ENCODE measurements at places on chromosomes 12 and 14.

GRCh38 chr12:28127455-28127854 lies 62.8 kb upstream of the CCDC91 start:
- DNase-seq = no peak

DNA sequence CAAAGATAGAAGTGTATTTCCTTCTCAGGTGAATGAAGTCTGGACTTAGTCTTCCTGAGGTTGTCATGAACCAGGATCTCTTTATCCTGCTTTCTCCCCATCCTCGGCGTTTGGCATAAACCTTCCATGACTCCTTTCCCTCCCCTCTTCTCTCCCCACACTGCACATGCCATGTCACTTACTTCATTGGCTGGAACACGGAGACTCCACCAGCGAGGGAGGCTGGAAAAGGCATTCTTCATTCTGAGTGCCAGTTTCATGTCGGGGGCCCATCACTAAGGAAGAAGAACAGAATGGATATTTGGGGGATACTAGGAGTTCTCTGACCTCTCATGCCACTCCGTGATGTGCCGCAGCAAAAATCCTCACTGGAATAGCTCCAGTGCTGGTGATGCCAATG lies 105.6 kb downstream of the VCPKMT start:
- no peak for DNase-seq

DNA sequence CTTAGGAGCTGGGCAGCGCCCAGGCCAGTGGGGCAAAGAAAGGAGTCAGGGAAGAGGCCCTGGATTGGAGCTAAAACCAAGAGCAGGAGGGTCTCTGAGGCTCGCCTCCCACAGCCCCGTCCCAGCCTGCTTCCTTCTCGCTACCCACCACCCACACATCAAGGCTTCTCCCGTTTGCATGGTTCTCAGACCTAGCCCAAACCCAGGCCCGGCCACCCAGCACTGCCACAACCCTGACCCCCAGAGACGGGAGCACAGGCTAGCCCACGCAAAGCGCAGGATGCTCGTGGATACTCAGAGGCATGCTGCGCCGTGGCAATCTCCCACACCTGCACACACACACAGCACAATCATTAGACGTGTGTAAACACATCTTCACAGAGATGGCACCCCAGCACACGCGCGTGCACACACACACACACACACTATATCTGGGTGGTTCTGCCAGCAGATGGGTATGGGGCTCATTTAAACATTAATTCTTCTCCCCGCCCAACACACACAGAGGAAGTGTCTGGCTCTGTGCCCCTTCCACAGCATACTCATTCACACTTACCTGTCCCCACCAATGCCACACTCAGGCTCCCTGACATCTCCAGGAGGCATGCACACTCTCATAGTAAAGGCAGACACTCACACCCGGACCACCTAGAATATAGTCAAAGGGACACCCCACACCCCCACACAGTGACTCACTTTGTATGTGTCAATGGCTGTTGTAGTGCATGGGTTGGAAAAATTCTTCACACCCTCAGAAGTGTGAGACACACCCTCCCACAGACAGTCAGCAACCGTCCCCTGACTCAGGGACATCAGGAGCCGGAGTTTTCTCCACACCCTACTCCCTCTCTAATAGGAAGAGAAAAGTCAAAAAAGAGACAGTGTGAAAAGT lies 1.1 kb downstream of the CARMIL3 start:
- DNase-seq = no peak

GRCh38 chr12:127081058-127081457 lies 1185.9 kb upstream of the TMEM132C start:
- DNase-seq = no peak

DNA sequence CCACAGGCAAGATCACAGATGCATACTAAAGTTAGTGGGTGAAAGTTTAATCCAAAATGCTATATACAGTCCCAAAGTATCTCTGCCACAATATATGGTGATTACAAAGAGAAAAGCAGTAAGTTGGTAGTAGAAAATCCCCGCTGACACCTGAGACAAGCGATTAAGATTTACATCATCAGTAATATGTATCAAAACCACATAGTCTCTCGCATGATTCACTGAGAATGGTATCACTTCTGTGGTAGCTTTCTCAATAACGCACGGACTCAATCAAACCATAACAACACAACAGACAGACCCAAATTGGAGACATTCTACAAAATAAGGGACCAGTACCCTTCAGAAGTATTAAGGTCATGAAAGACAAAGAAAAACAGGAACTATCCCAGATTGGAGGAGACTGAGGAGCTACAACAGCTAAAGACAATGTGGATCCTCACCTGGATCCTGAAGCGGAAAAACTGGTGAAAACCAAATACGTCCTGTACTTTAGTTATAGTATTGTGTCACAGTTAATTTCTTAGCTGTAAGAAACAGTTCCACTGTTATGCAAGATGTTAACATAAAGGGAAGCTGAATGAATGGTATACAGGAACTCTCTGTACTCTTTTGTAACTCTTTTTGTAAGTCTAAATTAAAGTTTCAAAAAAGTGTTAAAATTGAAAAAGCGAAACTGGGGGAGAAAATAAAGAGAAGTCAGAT lies 51.0 kb downstream of the SPTLC2 start:
- DNase-seq = no peak

DNA sequence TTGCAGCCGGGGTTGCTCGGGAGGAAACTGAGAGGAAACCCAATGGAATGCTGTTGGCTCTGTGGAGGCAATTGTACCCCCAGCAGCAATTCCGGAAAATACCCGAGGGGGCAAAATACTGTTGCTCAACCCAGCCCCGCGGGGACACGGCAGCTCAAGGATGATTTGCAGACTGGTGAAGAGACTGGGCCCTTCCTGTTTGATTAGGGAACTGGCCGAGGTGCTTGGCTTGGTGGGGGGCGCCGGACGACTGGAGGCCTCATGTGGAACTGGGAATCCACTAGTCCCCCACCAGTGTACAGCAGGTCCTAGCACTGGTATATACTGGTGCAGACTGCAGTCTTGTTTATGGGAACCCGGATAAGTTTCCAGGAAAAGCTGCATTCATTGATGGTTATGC lies 10.3 kb upstream of the RNASE12 start:
- DNase-seq = no peak

DNA sequence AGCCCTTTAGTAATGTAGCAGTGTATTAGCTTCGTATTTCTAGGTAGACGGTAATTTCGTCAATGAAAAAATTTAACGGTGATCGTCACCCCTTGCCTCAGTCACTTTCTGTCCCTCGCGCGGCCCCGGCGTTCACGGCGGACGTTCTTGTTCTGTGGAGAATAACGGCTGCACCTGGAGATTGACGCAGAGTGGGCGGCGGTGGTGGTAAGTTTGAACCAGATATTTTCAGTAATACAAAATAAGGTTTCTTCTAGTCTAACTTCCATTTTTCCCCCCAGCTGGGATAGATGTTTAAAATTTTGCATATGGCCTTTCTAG lies 341 bp downstream of the ZNF10 start:
- no peak for DNase-seq

GRCh38 chr12:47721431-47721973 lies 3.8 kb downstream of the ENDOU start:
- no peak for DNase-seq

DNA sequence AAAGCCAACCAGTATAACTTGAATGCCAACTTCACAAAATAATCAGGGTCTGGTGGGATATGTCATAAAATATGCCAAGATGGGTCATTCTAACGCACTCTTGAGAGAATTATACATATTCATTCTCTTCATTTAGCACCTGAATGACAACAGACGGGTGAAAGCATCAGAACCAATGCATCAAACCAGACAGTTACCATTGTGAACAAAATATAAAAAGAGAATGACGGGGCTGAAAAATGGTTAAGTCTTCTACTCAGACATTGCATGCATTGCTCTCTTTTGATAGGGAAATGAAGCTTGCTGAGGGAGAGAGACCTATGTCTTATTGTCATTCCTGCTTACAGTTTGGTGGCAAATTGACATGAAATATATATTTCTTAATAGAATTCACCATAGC lies 702.1 kb downstream of the NOVA1 start:
- no peak for DNase-seq

GRCh38 chr12:27342536-27342935 lies 9.9 kb downstream of the BMAL2 start:
- DNase-seq = no peak

DNA sequence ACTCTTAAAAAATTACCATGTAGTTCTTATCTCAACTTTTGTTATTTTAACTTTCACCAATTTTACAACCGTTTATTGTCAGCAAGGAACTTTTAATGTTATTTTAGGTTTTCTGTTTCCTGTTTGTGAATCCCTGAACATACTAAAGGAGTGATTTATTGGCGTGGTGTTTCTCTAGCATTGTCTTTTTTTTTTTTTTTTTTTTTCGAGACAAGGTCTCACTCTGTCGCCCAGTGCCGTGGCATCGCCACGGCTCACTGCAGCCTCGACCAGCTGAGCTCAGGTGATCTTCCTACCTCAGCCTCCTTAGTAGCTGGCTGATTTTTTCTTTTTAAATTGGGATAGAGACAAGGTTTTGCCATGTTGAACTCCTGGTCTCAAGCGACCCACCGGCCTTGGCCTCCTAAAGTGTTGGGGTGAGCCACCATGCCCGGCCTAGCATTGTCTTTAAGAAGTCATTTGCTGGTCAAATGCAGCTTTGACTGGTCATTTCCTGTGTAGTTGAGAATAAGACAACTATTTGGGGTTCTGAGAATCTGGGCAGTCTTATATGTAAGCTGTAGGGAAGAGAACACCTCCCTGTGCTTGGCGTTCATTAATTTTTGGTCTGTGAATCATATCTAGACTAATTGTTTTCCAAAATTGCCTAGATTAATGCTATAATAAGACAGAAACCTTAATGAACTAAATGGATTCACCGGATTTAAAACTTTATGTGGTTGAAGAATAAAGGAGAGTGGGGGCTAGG lies 2.1 kb downstream of the WASHC4 start:
- DNase-seq = no peak

GRCh38 chr12:71685312-71685906 lies 473 bp upstream of the TMEM19 start:
- no peak for DNase-seq

GRCh38 chr14:45084946-45085346 lies 1.0 kb downstream of the PRPF39 start:
- DNase-seq = no peak

- DNase-seq = no peak
Measured at GRCh38 chr12:25839470-25839869, 119.0 kb upstream of the RASSF8 start.

- DNase-seq = no peak
Measured at GRCh38 chr12:26868447-26869103, 35.6 kb upstream of the ITPR2 start.

DNA sequence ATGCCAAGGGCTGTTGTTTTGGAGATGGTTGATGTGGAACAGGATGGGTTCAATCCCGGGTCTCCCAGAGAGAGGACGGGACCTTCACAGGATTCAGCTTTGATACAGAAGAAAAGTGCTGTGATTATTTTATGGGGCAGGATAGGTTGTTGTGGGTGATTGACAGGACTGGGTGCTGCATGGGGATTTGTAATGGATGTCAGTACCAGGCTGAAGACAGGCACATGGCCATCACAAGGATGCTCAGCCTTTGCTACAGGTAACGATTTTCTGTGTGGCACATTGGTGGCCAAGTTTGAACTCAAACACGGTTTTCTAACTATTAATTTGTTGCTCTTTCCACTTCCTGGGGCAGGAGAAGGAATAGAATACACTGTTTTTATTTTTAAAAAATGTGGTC lies 4.5 kb upstream of the GUCY2C start:
- DNase-seq = no peak

DNA sequence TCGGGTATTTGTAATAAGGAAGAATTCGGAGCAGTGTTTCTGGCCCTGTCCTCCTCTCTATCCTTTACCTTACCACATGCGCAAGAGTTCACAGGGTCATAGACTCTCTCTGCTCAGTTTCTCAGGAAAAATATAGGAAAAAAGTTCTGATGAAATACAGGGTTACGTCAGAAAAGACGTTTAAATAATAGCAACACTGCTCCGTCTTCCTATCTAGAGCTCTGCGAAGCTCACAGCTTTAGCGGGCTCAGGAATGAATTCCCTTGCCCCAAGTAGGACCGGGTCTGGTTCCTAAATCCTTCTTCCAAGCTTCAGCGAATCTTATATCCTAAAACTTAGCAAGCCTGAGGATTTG lies 365 bp downstream of the CCDC59 start:
- DNase-seq = no peak

DNA sequence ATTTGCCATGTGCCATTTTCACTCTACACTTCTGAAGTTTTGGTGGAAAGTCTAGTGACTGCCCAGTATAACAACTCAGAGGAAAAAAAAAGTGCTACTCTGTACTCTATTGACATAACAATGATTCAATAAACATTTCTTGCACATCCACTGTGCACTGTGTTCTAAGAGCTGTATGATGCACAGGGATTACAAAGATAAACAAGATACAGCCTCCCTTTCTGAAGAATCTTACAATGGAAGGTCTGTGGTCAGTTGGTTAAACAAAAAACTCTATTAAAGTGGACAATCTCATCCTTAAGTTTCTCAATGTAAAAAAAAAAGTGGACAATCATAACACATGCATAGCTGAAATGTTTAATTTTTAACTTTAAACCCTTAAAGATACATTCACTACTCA lies 105.7 kb upstream of the RASSF8 start:
- DNase-seq = no peak

DNA sequence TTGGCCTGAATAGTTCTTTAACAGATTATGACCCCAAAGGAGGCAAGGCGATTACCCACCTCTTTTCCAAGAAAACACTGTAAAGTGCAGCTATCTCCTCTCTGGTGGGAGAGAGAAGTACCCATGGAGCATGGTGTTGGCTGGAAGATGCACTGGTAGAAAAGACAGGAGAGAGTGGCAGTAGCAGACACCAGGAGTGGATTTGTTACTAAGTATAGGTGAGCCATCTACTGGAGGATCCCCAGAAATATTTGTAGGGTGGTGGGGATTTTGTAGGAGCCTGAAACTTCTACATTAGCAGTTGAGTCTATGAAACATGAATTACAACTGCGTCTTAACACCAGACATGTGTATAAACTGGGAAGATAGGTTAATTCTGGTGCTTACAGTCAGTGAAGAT lies 148.0 kb downstream of the SLC38A4 start:
- DNase-seq = no peak

GRCh38 chr12:54136844-54137580 lies 51.8 kb downstream of the SMUG1 start:
- DNase-seq = no peak

DNA sequence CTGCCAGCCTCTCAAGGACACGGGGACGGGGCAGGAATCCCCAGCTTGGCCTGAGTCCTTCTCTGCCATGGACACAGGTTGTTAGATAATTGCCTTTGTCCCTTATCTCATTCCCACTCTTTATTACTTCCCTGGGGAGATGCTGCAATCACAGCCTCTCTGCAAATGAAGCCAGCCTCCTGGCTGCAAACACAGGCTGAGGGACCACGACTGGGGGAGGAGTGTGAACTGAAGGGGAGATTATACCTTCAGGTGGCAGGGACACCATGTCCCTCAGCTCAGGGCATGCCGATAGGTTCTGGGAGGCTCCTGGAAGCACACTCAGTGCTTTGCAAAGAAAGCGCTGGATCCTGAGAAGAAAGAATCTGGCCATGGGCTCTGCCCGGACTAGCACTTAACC lies 16.1 kb upstream of the CHGA start:
- DNase-seq = no peak

DNA sequence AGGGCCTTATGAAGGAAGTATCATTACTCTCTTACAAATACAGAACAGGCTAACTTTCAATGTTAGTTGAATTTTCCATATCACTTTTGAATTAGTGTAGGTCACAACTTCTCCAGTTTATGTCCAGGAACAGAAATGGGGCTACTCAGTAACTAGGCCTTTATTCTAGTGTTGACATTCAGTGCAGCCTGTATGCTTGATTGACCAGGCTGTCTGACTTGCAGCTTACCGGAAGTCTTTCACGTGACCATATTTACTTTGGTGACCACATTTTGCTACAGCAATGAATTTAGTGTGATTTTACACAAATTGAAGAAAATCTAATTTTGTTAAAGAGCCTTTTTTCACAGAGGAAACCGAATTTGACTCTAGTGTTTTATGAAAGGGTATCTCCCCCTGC lies 12.4 kb downstream of the MTERF2 start:
- DNase-seq = no peak
